IPS DF 6.9 (cell line): ENCODE measurements at places on chromosomes 3 and 15.

DNA sequence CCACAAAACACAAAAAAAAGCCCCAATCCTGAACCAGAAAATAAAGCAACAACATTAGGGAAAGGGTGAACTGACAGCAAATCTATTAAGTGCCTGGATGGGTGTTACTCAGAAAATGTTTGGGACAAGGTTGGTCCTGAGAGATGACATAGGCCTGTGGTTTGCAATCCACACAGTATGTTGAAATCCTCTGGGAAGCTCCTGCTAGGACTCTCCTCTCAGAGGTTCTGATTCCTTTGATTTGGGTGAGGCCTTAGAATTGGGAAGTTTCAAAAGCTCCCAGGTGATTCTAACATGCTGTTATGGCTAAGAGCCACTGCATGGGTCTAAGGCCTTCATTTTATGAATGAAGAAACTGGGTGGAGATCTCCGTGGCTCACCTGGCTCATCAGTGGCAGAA, 18.4 kb downstream of the CLDN1 start:
- no peaks in the 10 kb centered on the region for H3K4me1 ChIP-seq
- DNase-seq, result no peak
- H3K4me3 ChIP-seq, result no peak overlapping the region

DNA sequence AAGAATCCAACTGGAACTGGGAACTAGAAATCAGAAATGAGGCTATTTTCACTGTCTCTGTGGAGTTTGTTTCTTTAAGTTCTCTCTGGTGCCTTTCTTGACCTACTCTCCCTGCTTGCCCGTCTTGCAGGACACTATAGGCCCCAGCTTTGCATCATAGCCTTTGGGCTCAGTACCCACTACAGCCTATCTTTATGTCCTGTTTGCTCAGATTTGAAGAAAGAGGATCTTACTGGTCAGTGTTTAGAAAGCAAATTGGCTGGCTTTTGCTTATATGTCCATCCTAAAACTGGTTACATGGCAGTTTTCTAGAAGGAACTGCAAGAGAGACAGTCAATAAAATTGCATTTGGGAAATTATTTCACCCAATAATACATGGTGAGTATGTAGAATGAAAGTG, 231.8 kb upstream of the TBL1XR1 start:
- H3K36me3 ChIP-seq, result no peaks in the 10 kb centered on the region
- H3K27me3 ChIP-seq, result no peaks in the 10 kb centered on the region
- peaks cover 2% of the 10 kb centered on the region; the same call in 1 of the 2 replicates for H3K4me1 ChIP-seq
- no peak overlapping the region for H3K27ac ChIP-seq

DNA sequence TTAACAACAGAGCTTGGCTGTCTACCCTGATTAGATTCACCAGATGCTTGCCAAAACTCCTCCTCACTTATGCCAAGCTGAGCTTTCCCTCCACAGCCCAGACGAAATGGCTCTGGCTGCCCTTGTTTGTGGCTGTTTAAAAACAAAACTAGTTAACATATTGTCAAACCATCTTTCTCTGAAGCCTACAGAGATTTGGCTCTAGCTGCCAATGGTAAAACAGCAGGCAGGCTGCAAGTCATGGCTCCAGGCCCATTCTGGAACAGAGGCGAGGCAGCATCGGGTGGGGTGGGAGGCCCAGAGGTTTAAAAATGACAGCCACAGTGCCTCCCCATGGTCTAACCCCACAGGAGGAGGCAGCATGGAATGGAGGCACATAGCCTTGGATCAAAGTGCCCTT, 75.9 kb downstream of the SCN5A start:
- H3K36me3 ChIP-seq, result no peaks in the 10 kb centered on the region
- no peak overlapping the region for H3K4me3 ChIP-seq
- H3K27me3 ChIP-seq, result no peaks in the 10 kb centered on the region
- H3K27ac ChIP-seq, result no peak overlapping the region
- no peak for DNase-seq

DNA sequence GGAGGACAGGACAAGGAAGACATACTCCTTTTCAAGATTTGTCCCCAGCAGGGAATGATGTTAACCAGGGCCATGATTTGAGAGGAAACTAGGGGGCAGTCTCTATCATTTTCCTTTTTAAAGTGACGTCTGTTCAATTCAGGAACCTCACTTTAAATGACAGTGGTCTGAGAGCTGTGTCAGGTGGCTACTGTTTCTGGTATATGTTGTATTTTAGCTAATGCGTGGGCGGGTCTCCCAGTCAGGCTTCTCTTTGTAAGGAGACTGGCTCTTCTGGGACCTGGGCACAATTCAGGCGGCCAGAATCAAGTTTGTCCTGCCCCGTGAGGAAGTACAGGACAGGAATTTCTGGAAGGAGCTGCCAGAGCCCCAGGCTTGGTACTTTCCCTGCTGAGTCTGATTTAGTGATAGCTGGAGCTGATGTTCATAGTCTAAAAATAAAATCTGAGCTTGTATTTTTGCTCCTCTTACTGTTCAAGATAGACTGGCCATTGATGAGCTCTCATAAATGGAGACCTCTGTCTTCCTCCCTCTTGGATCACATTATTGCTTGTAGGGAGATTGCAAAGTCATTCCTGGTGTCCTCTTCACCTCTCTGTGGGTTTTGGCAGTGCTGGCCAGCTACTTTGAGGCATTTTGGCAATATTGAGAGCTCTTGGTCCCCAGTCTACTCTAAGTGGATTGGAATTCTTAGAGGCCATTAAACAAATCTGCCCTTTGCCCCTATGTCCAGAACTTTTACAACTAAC, 25.6 kb downstream of the SQOR start:
- H3K4me1 ChIP-seq, result peaks cover 1% of the 10 kb centered on the region; the same call in 1 of the 2 replicates
- no peak overlapping the region for H3K27ac ChIP-seq
- no peak overlapping the region for H3K4me3 ChIP-seq
- DNase-seq, result no peak
- no peaks in the 10 kb centered on the region for H3K36me3 ChIP-seq

DNA sequence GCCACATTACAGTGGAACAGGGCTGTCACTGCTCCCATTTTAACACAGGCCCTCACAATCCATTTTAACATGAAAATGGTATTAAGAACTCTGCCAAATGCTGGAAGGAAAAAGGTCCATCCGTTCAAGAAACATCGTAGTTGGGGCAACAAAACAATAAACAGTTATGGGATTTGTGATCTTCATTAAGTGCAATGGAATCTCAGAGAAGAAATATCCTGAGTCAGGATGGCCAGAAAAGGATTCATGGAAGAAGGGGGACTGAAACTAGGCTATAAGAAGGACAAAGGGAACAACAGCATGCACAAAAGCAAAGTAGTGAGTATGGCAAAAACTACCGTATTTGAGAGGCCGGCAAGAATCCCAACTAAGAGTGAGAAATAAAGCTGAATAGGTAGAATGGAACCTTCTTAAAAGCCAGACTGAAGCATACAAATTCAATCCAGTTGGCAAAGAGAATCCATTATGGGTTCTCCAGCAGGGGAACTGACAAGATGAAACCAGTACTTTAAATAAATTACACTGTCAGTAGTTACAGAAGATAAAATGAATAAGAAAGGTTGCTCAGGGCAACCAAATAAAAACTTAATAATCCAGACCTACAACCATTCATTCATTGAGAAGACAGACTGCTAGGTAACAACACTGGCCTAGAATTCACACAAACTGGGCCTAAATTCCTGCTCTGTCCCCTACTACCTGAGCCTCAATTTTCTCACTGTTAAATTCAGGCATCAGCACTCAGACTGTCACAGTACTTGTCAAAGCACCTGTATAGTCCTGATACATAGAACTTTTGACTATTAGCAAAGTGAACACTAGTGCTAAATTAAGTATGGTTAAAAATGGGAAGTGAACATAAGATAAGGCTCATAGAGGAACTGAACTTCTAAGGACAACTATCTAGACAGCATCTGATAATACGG, 6.3 kb downstream of the TBL1XR1 start:
- H3K27ac ChIP-seq, result no peak overlapping the region
- H3K27me3 ChIP-seq, result no peaks in the 10 kb centered on the region
- no peak for DNase-seq
- H3K36me3 ChIP-seq, result no peaks in the 10 kb centered on the region

GRCh38 chr3:12451481-12451880, 32.8 kb upstream of the TSEN2 start:
- no peak for DNase-seq
- no peaks in the 10 kb centered on the region for H3K36me3 ChIP-seq
- no peak overlapping the region for H3K27ac ChIP-seq
- no peaks in the 10 kb centered on the region for H3K4me1 ChIP-seq

DNA sequence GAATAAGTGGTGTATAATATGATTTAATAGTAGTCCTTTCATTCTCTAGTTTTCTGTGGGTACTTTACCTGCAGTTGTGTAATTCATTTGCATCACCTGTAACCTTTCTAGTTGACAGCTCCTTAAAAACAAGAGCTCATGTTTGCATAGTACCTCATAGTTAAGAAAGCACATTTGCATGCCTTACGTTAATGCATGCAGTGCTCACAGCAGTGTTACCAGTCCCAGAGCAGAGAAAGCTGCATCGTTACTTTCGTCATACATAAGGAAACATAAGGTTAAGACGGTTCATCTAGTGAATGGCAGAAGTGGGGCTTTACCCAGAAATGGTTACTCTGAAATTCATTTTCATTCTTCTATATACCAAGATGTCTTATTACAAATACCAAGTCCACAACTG, 111.3 kb downstream of the AKAP13 start:
- H3K4me3 ChIP-seq, result no peak overlapping the region
- H3K27ac ChIP-seq, result no peak overlapping the region
- no peaks in the 10 kb centered on the region for H3K27me3 ChIP-seq
- DNase-seq, result no peak
- peaks cover 1% of the 10 kb centered on the region; the same call in 1 of the 2 replicates for H3K4me1 ChIP-seq
- no peaks in the 10 kb centered on the region for H3K36me3 ChIP-seq

GRCh38 chr15:36814105-36814504, 234.7 kb downstream of the CDIN1 start:
- no peak overlapping the region for H3K27ac ChIP-seq
- no peak for DNase-seq
- no peaks in the 10 kb centered on the region for H3K27me3 ChIP-seq
- no peaks in the 10 kb centered on the region for H3K36me3 ChIP-seq
- H3K4me3 ChIP-seq, result no peak overlapping the region

DNA sequence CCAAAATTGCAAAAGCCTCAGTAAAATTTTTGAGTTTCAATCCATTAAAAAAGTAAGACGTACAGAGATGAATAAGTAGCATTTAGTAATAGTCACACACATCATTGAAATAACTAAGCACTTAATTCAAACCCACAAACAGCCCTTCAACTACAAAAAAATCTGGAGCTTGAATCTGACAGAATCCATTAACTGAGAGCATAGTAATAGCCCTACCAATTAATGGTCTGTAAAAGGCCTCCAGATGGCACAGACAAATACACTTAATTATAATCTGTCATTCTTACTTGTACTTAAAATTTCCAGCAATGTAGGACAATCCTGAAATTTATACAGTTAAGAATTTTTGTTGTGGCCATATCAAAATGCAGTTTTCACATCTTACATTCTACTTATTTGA, 246.9 kb downstream of the VGLL3 start:
- no peak overlapping the region for H3K4me3 ChIP-seq
- no peak for DNase-seq
- H3K36me3 ChIP-seq, result no peaks in the 10 kb centered on the region
- H3K4me1 ChIP-seq, result no peaks in the 10 kb centered on the region
- no peak overlapping the region for H3K27ac ChIP-seq
- H3K27me3 ChIP-seq, result no peaks in the 10 kb centered on the region
